ENCODE measurements at places on chromosomes 12 and 14.
A peak's percentile ranks its signal among the peaks of the same experiment; 100 is the strongest.

- DNase-seq = peak; percentile 62
Observed at GRCh38 chr12:93115646-93116045, 186.6 kb upstream of the EEA1 start.

DNA sequence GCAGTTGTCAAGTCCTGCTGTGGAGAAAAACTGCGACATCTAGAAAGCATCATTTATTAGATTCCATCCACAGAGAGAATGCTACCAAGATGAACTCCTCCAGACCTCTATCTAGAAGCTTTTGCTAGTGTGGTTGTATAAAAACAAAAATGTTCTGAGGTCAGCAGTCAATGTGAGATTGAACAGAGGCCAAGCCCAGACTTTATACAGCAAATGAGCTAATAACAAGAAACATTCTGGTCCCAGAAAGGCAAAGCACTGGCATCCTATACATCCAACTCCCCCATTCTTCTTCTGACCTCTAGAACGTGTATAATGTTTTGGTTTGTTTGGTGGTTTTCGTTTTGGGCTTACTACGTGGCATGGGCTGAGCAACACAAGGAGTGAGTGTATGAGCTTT is 26.7 kb upstream of the RIN3 start:
- DNase-seq = peak; percentile 41

DNA sequence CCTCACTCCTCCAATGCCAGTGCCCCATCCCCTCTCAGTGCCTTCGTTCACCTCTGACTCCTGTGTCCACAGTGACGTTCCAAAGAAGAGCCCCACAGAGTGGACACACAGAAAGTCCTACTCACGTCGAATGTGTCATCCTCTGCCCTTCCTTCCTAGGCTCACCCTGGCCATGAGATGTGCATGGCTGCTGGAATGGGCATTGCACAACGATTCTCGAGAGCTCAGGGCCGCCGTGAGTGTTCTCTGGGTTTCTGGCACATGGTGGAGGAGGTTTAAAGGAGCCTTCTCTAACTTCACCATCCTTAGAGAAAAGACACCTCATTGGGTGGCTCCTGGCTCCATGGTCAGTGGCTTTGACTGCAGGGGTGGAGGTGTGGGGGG is 12.8 kb upstream of the CEP170B start:
- no peak for DNase-seq

GRCh38 chr12:54056110-54056509 is 2.5 kb downstream of the HOXC4 start:
- DNase-seq = no peak

DNA sequence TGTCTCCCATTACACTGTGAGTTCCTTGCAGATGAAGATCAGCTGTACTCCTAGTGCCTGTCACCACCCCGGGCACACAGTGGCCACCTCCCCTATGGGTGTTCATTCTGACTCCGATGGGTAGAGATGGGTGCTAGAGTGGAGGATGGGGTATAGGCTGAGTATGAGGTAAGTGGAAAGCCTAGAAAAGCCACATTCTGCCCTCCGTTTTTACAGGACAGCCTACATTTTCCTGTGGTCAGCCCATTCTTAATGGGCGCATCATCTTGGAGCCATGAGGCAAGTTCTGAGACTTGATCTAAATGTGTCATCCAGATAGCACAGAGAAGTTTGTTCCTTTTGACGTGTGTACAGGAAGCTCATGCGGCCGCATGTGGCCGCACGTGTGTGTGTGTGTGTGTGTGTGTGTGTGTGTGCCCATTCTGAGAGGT is 166.7 kb upstream of the HIF1A start:
- peak; percentile 78 for DNase-seq

DNA sequence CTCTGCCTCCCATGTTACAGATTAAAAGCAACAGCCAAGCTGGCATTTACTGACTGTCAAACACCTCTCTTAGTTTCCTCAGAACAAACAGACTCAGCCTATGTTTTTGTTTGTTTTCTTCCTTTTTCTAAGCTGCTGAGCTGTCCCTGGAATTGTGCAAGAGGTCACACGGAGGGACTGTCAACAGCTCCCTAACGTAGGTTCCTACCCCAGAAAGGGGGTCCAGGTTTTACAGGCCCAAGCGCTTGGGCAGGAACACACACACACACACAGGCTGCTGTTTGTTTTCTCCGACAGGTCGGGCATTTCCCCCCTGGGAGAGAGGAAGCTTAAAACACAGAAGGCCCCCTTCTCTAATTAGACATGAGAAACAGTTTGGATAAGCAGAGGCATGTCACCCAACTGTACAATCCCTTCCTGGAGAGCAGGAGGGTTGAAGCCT is 739.6 kb upstream of the TBX3 start:
- no peak for DNase-seq

DNA sequence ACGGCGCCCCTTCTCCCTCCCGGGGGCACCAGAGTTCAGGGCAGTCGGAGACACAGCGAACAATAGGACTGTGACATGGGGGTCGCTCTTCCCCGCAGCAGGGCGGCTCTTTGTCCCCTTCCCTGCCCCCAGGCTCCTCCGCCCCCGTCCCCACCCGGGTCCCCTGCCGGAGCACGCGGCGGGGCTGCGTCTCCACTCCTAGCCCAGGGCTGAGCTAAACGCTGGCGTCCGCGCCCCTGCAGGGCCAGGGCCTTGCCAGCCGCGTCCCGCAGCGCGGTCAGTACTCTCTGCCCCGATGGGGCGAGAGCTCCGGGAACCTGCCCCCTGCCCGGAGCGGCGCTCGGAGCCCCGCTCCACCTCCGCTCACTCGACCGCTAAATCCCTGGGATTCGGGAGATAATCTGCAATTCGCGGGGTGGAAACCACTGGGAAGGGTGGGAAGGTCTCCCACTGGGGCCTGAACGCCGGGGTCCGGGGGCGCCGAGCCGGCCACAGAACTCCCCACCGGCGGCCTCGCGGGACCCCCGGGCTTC is 825 bp upstream of the CCDC85C start:
- peak; percentile 28 for DNase-seq

Measured in fibroblast of the aortic adventitia (primary cell).